ENCODE measurements at places on chromosomes 4 and X. TPM values are rescaled to one million over a fixed set of nuclear protein-coding genes. Genes with fewer than 3 reads are reported as not detected.

The SULT1B1 gene
- 0.12 TPM for total RNA-seq

The ATP8A1 gene
- total RNA-seq: 1.6 TPM

The RPS6KA6 gene
- 14.6 TPM for total RNA-seq

The HPGDS gene
- total RNA-seq: not detected

The LUZP4 gene
- not detected for total RNA-seq

The TMEM255A gene
- total RNA-seq: not detected

The GNPDA2 gene
- 27.5 TPM for total RNA-seq

The CXCL6 gene
- total RNA-seq: 1.1 TPM

The NKAP gene
- total RNA-seq: 4.5 TPM

The ARHGAP24 gene
- total RNA-seq: 48.9 TPM

The TMPRSS11B gene
- not detected for total RNA-seq

The GAGE12E gene
- total RNA-seq: not detected

The FGFR3 gene
- total RNA-seq: 0.25 TPM

The SYTL5 gene
- total RNA-seq: 0.66 TPM

The FGA gene
- total RNA-seq: not detected

The DNAJB14 gene
- total RNA-seq: 42.2 TPM

The NXF2 gene
- total RNA-seq: not detected

The PWWP3B gene
- 35.0 TPM for total RNA-seq

The DMRTC1 gene
- total RNA-seq: not detected

The TIGD2 gene
- total RNA-seq: 12.5 TPM

The AGA gene
- 87.2 TPM for total RNA-seq

The SLC10A6 gene
- not detected for total RNA-seq

The PITX2 gene
- 0.89 TPM for total RNA-seq

The SPANXN3 gene
- total RNA-seq: not detected

The GPRASP3 gene
- total RNA-seq: 12.0 TPM

The TMEM144 gene
- total RNA-seq: 5.5 TPM

The HEPH gene
- 19.0 TPM for total RNA-seq

The RBMXL3 gene
- total RNA-seq: not detected

The CYLC1 gene
- total RNA-seq: not detected

The PDZD4 gene
- total RNA-seq: 0.22 TPM

The RFC1 gene
- total RNA-seq: 93.0 TPM

The MAGEA12 gene
- total RNA-seq: not detected
